ENCODE measurements at places on chromosomes 1 and 21.

DNA sequence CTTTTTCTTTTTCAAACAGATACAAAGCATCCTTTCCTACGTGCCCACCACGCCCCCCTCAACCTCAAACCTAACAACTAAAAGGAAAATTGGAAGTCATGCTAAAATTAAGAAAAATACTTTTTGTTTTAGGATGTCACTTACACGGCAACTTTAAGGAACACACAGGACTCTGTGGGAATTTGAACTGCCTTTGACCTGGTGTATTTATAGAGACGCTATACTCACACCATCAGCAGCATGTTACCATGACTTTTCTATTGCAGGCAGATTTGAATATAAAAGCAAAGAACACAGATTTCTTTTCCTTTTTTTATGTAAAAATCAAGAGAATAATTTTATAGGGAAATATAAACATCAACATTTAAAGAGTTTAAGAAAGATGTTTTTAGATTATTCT is 198.2 kb downstream of the SIPA1L2 start:
- DNase-seq = no peak

DNA sequence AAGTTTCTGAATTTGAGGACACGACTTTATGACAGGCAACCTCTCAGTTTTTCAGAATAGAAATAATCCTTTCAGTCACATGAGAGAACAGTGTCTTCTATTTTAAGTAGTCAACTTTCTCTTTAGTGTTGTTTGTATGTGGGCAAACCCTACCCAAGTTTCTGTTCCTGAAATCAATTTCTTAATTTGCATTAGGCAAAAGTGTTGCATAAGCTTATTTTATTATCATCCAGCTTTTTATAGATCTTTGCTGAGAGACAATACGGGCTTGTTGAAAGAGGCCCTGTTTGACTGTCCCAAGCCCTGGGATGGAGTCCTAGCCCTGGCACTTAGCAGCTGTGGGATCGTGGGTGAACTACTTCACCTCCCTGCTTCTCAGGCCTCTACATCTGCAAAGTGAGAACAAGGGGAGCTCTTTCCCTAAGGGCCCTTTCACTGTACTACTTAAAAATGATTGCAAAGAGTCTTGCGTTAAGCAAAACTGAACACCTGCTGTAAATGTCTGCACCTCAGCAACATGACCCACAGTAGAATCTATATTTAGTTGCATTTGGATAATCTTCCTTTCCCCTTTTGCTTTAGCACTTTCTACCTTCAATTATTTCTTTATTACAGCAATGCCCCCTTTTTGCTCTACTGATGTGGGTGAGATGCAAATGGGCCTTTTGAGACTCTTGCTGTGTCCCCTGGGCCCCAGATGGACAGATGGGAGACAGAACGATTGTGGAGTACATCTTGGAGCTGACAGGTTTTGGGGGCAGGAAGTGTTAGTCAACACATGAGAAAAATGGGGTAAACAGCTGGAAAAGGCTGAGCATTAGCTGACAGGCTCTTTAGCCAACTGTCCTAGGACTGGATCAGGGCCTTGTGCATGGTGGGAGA is 41.0 kb upstream of the SCAF4 start:
- no peak for DNase-seq

DNA sequence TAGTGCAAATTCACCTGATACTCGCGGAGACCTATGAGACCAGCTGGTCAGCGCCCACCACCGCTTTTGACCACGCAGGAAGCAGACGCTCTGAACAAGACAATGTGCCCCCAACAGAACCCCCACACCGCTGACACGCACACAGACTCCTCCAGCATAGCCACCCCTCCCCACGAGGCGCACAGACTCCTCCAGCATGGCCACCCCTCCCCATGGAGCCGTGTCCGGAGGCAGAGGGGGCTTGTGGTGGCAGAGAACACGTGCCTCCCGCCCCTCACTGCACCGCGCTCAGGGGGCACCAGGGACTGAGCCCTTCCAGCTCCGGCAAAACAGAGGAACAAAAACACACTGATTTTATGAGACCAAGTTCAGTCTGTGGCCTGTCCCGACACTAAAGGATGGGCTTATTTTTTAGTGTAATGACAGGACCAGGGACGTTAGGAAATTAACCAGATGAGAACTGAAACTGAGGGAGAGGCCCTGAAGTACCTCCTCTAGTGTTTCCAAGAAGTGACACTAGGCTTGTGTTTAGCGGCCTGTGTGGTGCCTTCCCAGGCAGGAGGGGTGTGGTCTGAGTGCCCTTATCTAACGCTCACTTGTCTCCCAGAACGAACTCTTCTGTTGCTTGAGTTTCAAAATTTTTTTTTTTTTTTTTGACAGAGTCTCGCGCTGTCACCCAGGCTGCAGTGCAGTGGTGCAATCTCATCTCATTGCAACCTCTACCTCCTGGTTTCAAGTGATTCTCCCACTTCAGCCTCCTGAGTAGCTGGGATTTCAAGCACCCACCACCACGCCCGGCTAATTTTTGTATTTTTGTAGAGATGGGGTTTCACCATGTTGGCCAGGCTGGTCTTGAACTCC is 10.0 kb upstream of the AGPAT3 start:
- DNase-seq = no peak

GRCh38 chr1:237911911-237912310 is 21.2 kb upstream of the ZP4 start:
- no peak for DNase-seq

DNA sequence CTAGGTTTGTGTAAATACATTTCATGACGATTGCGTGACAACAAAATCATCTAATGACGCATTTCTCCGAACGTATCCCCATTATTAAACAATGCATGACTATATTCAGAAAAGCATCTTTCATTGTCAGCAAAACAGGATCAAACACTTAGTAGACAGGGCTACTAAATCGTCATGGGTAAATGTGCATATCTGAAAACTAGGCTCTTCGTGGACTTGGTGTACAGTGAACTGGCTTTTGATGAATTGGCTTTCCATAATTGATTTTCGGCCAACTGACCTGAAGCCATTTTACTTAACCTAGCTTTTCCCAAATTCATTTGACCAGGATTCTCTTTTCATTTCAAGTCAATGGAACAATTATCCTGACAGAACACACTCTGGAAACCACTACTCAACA is 665.0 kb downstream of the SMYD3 start:
- DNase-seq = no peak

DNA sequence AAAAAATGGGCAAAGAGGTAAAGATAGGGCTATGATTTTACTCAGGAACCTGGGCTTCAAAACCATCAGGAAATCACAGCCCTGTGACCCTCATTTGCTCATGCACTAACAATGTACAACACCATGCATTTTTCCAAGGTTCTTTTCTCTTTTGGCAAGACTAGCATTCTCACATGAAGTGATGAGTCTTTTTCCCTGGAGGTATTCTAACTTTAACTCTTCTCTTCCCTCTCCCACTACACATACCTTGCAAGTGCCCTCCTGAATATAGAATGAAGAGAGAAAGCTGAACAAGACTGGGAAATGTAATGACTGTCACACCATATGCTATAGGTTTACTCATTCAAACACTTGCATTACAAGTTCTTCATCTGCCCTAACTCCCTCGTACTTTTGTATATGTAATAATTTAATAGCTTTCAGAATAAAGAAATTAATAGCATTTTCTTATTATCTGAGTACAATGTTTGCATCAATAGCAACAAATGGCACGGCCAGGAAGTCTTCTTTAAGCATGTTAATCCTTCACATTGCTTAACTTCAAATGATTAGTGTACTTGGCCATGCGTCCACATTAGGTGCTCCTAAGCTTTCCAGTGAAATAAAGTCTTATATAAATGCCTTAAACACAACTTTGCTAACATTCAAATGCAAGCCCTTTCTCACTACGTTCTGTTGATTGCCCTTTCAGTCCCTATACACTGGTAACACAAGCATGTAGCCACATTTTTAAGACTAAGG is 1.8 kb downstream of the NIBAN1 start:
- no peak for DNase-seq

- no peak for DNase-seq
These were observed 6.2 kb upstream of the TEX50 start for GRCh38 chr1:173628888-173629287.

GRCh38 chr1:111654839-111655238 is 35.2 kb downstream of the RAP1A start:
- DNase-seq = no peak

GRCh38 chr1:227893300-227893948 is 54.3 kb downstream of the WNT9A start:
- DNase-seq = no peak

GRCh38 chr1:189623336-189623735 is 854.3 kb downstream of the BRINP3 start:
- no peak for DNase-seq

DNA sequence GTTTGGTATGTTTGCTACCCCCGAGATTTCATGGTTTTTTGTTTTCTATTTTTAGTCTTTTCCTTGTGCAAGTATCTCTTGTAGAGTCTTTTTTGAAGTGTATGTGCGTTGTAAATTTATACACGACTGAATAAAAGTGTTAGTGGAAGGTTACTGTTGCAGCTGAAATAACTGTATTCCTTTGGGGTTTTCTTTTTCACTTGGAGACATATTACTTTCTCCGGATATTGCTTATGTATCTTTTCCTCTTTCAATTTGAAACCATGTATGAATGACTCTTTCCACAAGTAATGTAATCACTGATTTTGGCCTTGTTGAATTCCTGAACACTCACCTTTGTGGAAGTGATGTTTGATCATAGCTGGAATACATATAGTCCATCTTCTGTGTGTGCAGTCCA is 956 bp downstream of the URB2 start:
- DNase-seq = no peak

DNA sequence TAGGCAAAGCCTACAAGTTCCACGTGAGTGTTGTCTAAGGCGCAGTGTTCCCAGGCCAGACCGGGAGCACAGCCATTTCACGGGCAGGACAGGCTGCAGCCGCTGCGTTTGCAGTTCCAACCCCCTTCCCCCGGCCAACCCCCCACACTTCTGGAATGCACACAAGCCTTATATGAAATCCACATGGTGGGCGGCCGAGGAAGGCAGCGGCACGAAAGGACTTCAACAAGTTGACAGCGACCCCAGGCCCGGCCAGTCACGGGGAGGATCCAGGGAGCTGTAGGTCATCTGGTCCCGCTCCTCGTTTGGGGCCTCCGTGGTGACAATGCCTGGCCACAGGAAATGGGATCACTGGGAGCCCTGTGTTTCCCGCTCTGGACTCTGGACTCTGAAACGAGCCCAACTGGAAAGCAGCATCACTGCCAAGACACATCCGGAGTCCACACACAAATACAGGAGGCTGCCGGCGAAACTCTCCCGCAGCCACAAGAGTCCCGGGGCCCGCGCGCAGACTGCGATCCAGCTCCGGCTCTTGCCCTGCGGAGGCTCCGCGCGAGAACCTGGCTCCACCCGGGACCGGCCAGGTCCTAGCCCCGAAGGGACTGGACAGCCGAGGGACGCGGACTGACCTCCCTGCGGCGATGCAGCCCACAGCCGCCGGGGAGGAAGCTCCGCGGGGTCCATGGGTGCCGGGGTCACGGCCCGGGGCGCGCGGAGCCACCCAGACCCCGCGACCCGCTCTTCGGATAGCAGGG is 794 bp downstream of the NID1 start:
- no peak for DNase-seq

DNA sequence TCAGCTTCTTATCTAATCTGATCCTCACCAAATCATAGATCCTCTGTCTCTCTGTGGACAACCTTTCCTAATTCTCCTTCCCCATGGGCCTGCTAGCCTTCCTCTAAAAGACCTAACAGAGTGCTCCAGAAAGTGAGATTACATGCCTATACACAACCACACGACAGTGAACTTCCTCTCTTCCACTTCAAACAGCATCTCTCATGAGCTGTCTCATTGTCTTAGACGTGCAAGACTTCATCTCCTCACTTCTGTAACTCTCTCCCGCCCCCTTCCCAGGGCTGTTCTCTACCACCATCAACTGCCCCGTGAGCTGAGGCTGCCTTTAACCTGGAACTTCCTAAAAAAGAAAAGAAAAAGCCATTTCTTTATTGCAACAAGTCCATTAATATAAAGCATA is 14.1 kb upstream of the A3GALT2 start:
- no peak for DNase-seq

- no peak for DNase-seq
These were observed 53.5 kb downstream of the FOXD2 start for GRCh38 chr1:47491341-47491753.

- no peak for DNase-seq
These were observed 74.3 kb downstream of the TNFSF18 start for GRCh38 chr1:172976222-172977041.

DNA sequence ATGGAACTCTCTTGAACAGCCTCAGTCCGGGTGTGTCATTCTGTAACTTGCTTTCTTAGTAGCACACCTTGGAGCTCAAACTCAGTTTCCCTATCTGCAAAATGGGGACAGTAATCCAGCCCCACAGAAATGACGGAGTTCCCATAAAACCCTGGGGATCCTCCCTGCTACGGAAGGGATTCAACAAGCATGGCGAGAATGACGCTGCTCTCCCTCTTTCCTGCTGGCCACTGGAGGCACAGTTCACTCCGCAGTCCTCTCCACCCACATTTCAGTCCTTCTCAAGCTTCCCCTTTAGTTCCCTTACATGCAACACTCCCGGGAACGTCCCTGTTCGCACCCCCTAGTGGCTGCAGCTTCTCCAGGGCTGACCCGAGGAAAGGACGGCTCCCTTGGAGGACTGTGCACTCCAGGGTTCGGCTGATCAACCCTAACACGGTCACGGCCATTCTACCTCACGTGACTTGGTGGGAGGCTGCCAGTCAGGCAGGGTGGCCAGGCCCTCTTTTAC is 20.6 kb downstream of the RUNX3 start:
- no peak for DNase-seq

- no peak for DNase-seq
These were observed 54.6 kb downstream of the RAP1GAP start for GRCh38 chr1:21614419-21615115.

DNA sequence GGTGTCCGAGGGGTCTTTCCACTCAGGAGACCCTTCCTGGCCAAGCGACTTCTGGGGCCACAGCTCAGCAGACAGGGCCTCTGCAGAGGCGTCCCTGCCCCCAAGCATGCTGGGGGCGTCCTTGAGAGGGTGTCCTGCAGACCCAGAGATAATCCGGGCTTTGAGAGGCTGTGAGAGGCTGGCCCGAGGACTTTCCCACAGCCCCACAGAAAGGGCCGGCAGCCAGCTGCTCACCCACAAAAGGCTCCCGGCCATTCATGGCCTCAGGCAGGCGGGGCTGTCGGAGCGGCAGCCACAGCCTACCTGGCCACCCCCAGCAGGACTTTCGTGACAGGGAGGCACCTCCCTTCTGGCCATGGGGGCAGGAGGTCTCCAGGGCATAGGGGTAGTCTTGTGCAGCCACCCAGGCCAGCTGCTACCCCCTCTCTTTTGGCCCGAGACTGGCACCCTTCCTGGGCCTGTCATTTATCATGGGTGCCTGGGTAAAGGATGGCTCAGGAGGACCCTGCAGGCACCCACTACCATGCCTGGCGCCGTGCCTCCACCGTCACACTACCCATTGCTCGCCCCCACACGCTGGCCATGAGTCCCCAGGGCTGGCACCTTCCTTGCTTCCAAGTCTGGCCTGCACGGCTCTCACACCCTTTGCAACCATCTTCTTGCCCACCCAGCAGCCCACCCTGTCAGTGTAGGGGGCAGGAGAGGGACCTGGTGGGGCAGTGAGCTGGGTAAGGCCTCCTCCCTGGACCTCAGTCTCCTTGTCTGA is 11.1 kb upstream of the TNFRSF14 start:
- DNase-seq = no peak

DNA sequence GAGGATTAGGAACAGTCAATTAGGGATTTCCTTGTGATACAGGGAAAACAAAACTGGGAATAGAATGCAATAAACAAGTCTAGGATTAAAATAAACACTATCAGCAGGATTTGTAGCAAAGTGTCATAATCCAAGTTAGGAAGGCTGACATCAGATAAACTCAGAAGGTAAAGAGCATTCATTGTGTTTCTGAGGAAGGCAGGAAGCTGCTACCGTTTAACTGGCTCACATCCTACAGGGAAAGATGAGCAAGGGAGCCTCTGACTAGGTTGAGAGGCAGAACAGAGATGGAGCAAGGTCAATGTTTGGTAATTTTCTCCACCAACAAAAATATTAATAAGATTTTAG is 124.7 kb downstream of the POU2F1 start:
- no peak for DNase-seq

All from effector memory CD4-positive, alpha-beta T cell (primary cell).